Activated T-helper 2 cell treated with anti-CD3 and anti-CD28 coated beads, Interferon-gamma antibody, Interleukin-2, Interleukin-4, amounts not matched to agents 10 μg/mL and 5 μg/mL and 100 μg/mL, durations not matched to agents 14 hours and 24 hours and 36 hours (primary cell): ENCODE measurements at places on chromosomes 2 and 18. TPM values are rescaled to one million over a fixed set of nuclear protein-coding genes. Genes with fewer than 3 reads are reported as not detected.

DNA sequence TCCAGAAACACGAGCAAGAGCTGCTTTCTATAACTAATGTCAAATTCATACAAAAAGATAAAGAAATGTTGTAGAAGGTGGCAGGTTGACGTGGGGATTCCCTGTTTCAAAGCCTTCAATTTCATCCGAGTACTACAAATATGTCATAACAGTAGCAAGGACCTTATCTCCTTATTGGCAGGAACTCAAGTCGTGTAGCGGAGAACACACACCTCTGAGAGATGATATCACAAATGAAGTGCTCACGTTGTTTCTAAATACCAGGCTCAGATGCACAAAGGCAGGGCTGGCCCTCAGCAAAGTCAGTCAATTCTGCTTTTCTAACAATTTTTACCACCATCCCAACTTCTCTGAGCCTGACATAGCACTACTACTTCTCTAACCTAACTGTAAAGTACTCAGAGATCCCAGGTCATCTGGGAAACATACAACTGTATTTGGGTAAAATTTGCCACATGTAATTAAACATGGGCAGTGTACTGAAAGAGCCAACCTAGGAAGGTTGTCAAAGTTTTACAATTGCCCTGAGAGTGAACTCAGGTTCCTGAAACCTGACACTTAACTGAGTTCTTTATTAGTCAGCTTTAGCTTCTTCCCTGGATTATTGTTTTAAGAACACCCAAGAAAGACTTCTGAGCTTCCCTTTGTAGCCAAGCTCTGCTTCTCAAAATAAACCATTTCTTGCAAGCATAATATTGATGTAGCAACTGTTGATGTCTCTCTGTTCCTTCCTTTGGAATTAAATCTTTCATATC lies 813.7 kb upstream of the ACVR2A start:
- no peak overlapping the region for H3K27ac ChIP-seq
- no peaks in the 10 kb centered on the region for H3K4me1 ChIP-seq
- no peaks in the 10 kb centered on the region for H3K27me3 ChIP-seq
- H3K4me3 ChIP-seq = no peak overlapping the region

DNA sequence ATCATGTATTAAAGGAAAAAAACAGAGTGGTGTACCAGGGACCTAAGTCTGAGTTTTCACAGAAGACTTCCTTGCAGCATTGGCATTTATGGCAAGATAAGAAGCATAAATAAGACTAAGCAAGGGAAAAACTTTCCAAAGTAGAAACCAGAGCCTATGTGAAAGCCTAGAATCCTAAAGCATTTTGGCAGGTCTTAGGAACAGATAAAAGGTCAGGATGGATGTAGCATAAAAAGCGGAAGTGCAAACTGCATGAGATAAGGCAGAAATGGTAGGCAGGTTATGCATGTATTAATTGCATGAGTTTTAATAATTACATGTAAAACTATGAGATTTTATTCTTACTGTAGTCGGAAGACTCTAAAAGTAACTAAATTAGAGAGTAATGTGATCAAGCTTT lies 596.5 kb downstream of the SUCLG1 start:
- no peak for DNase-seq
- H3K4me1 ChIP-seq = no peaks in the 10 kb centered on the region
- no peak overlapping the region for H3K4me3 ChIP-seq
- no peak overlapping the region for H3K27ac ChIP-seq

GRCh38 chr2:29613067-29613466 lies 308.3 kb downstream of the ALK start:
- no peak overlapping the region for H3K4me3 ChIP-seq
- no peak for DNase-seq

DNA sequence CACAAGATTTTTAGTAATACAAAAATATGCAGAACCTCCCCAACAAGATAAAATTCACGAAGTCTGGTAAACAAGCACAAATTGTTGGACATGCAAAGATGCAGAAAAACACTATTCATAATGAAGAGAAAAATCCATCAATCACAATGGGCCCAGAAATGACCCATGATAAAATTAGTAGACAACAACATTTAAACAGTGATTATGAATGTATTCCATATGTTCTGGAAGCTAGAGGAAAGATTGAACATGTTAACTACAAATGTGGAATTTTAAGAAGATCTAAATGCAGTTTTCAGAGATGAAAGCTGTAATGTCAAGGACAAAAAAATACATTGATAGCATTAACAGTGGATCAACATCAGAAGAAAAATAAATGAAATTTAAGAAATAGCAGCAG lies 243.3 kb upstream of the LINC00305 start:
- H3K27me3 ChIP-seq = no peaks in the 10 kb centered on the region
- no peaks in the 10 kb centered on the region for H3K4me1 ChIP-seq
- no peak overlapping the region for H3K27ac ChIP-seq

GRCh38 chr18:45068400-45069094 lies 387.9 kb downstream of the SETBP1 start:
- H3K27me3 ChIP-seq = no peaks in the 10 kb centered on the region
- no peak for DNase-seq
- no peak overlapping the region for H3K27ac ChIP-seq
- H3K36me3 ChIP-seq = no peaks in the 10 kb centered on the region
- no peak overlapping the region for H3K4me3 ChIP-seq
- no peaks in the 10 kb centered on the region for H3K4me1 ChIP-seq

- no peak overlapping the region for H3K4me3 ChIP-seq
- no peak for DNase-seq
- H3K27me3 ChIP-seq = peaks cover 19% of the 10 kb centered on the region
- no peaks in the 10 kb centered on the region for H3K4me1 ChIP-seq
- no peaks in the 10 kb centered on the region for H3K36me3 ChIP-seq
- no peak overlapping the region for H3K27ac ChIP-seq
Measured at GRCh38 chr2:110768591-110768990, 36.2 kb downstream of the ACOXL start.

GRCh38 chr2:35852-36251 lies 10.5 kb downstream of the FAM110C start:
- H3K4me3 ChIP-seq = no peak overlapping the region
- H3K4me1 ChIP-seq = peaks cover 70% of the 10 kb centered on the region
- peaks cover 35% of the 10 kb centered on the region for H3K36me3 ChIP-seq
- DNase-seq = no peak
- H3K27ac ChIP-seq = no peak overlapping the region

DNA sequence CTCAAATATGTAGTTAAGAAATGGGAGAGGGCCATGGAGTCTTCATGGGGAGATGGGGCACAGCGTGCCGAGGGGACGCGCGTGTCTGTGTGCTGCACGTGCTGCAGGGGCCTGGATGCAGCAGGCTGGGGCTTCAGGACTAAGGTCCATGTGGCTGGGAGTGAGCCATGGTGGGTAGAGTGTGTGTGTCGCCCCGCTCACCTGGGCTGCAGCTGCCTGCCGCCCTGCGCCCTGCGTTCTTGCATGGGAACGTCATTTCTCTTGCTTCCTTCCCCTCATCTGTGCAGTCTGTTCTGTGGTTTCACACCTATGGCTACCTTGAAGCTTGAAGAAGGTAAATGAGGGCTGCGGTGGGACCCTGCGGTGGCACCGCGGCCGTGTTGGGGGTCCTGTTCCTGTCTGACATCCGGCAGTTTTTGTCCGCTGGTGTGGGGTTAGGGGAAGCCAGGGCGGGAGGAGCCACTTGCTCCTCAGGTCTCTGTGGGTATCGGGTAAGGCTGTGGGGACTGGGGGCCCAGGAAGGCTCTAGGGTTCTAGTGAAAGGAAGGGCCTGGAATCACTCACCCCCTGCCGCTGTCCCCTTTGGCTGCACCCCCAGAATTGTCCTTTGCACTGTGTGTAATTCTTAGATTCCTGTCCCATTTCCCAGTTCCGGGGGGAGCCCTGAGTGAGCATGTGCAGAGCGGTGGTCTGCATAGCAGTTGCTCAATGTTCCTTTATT lies 54.1 kb upstream of the HS6ST1 start:
- no peaks in the 10 kb centered on the region for H3K27me3 ChIP-seq
- DNase-seq = no peak
- H3K27ac ChIP-seq = no peak overlapping the region
- H3K4me3 ChIP-seq = no peak overlapping the region
- no peaks in the 10 kb centered on the region for H3K36me3 ChIP-seq
- H3K4me1 ChIP-seq = peaks cover 5% of the 10 kb centered on the region

DNA sequence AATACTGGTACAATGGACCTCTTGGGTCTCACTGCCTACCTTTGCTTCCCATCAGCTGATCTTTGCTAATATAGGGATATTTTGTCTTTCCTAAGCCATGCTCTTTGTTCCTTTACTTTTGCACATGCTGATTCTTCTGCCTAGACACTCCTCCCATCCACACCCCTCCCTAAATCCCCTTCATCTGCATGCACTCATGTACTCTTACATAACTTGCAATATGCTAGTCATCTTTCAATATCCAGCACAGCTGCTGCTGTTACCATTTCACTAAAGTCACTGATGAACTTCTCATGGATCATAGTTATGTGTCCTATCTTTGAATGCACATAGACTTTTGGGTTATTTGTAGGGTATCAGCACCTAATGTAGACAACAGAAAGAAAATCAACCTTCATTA lies 18.5 kb upstream of the DTNA start:
- no peak for DNase-seq
- no peak overlapping the region for H3K4me3 ChIP-seq
- no peak overlapping the region for H3K27ac ChIP-seq
- no peaks in the 10 kb centered on the region for H3K36me3 ChIP-seq
- no peaks in the 10 kb centered on the region for H3K4me1 ChIP-seq
- H3K27me3 ChIP-seq = no peaks in the 10 kb centered on the region

DNA sequence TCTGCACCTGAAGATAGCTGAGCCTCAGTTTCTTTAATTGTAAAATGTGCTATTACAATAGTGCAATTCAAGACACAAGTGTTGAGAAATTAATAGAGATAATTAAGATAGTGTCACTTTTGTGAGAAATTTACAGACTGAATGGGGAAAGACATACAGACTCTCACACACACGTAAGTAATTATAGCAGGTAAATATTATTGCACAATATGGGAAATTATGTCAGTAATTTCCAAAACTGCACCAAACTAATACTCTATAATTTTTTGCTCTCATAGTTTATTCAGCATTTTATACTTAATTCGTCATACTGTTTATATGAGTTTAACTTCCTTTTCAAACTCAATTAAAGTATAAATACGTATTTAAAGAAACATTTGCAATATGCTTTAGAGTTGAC lies 124.9 kb upstream of the GYPC start:
- no peaks in the 10 kb centered on the region for H3K4me1 ChIP-seq
- DNase-seq = no peak
- no peak overlapping the region for H3K27ac ChIP-seq
- H3K36me3 ChIP-seq = no peaks in the 10 kb centered on the region
- peaks cover 2% of the 10 kb centered on the region for H3K27me3 ChIP-seq

- peaks cover 1% of the 10 kb centered on the region for H3K4me1 ChIP-seq
- H3K27me3 ChIP-seq = no peaks in the 10 kb centered on the region
- H3K36me3 ChIP-seq = no peaks in the 10 kb centered on the region
- peak; percentile 30 for DNase-seq
Measured at GRCh38 chr2:1817256-1818051, 73.1 kb upstream of the PXDN start.

Gene FOXI3
- not detected in 2 replicates for total RNA-seq

Gene HOXD8
- not detected in 2 replicates for total RNA-seq

Gene ANKRD30BL
- not detected in 2 replicates for total RNA-seq

Gene PTH2R
- 0.07 and 0.14 TPM in 2 replicates for total RNA-seq

Gene ABCB11
- total RNA-seq = 0.02 TPM in 1 of 2 replicates, not detected in the other

Gene MZT2B
- 349 and 376 TPM in 2 replicates for total RNA-seq

Gene CD207
- not detected in 2 replicates for total RNA-seq
